ENCODE measurements at places on chromosomes 4 and X.

DNA sequence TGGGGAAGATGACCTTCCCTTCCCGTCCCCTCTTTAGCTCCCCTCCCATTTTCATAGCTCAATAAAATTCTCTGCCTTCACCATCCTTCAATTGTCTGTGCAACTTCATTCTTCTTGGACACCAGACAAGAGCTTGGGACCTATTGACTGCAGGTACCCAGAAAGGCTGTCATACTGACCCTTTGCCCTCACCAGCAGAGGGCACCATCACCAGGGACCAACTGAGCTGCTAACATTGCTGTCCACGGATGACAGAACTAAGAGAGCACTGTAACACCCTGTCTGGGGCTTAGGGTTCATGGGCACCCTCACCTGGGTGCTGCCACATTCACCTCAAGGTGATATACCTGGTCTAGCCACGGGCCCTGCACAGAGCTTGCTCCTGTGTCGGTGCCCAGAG lies 141.3 kb upstream of the VCX3B start:
- no peak for DNase-seq

- DNase-seq: no peak
Observed at GRCh38 chrX:48505481-48505880, 3.3 kb upstream of the PORCN start.

DNA sequence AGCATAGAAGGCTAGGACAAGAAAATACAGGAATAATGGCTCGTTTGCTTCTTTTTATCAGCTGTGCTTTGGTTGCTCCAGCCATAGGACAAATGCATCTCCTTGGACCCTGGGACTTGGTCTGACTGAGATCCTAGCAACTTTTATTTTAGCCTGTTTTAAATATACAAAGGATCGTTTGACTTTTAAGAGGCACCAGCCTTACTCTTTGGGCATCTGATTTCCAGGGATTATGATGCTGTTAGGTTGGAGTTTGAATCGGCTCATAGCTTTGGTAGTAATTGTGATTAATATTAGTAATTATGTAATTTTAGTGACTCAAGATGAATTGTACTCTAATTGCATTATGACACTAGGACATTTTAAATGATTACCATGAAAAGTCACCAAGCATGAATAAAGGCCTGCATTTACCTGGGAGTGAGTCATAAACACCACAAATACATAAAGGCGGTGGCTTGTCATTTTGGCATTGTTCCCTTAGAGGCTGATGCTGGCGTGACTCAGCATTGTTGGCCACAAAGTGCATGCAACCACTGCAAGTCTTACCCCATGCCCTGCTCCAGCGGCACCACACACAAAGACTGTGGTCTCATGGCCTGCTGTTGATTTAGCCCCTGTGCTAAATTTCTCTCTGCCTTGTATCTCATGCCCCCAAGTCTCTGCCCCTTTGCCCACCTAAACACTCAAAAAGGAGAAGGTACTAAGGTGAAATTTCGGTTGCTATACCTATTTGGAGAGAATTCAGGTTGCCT lies 12.4 kb downstream of the GPAT3 start:
- peak; percentile 74 for DNase-seq

DNA sequence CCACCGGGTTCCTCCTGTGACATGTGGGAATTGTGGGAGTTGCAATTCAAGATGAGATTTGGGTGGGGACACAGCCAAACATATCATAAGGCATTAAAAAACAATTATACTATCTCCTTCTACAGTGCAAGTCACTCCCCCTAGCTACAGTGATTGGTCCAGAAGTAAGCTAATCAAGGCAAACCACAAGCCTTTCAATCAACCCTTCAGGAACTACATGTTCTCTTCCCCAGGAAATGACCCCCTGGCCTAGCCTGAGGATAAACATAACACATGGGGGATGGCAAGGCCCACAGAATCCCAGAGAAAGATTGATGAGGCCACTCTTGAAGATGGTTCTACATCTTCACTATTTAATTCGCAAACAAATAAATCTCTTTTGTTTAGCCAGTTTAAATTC lies 25.2 kb upstream of the FAM241A start:
- DNase-seq: no peak

- no peak for DNase-seq
Observed at GRCh38 chr4:23455456-23456158, 434.2 kb downstream of the PPARGC1A start.

DNA sequence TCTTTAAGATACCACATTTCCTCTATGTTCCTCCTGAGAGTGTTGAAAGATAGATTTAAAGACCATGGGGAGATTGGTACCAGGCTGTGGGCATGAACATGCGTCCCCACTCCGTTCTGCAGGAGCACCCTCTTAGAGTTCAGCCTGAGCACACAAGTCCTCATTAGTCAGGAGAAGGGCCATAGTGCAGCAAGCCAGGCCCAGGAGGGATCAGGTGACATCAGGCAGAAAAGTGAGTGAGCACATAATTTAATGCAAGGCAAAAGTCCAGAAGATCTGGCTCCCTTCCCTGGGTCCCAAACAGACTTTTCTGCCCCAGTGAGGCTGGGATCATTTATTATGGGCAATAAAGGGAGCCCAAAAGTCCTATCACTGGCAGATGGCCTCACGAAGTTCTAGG lies 263.7 kb upstream of the AGTR2 start:
- DNase-seq: no peak
